ENCODE measurements at places on chromosomes 6 and 20.
A peak's percentile ranks its signal among the peaks of the same experiment; 100 is the strongest.

GRCh38 chr20:9617940-9618339 lies 103.5 kb downstream of the LAMP5 start:
- peak; percentile 30 for DNase-seq

DNA sequence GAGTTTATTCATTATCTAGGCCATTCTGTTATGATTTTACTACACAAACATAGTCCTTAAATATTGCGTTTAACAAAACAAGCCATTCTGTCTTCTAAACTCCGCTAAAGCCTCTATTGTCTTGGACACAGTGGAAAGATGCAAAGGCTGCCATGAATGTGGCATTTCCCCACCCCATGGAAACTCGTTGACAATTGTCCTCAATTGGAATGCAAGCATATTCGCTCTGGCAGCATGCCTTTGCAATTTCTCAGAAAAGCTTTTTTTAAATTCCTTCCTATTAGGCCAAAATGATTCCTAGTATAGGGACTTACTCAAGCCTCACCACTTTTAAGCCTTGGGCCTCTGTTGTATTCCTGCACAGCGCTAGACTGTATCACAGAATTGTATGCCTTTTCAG lies 22.8 kb downstream of the OR2A4 start:
- DNase-seq: no peak

DNA sequence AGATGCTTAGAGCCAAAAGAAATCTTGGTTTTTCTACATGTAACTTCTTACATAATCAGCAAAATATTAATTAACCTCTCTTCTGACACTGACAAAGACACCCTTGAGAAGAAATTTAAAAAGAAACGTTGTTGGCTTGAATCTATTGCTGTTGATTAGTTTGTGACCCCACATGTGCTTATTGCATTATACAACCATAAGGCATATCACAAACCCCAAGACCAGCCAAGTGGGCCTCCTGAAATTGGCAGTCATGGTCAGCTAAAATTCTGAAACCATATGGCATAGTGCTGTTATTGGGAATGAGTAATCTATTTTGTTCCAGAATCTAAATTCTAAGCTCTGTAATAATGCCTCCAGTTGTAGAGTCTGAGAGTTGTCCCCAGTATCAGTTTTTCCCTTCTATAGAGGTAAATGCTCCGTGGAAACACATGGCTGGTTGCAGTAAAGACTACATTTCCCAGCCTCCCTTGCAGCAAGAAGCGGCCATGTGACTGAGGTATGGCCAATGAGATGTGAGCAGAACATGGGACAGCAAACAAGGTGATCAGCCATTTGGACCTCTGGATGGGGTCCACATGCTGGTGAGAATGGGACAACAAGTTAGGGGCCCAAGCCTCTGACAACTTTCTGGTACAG lies 42.3 kb upstream of the PTPN1 start:
- DNase-seq: no peak

DNA sequence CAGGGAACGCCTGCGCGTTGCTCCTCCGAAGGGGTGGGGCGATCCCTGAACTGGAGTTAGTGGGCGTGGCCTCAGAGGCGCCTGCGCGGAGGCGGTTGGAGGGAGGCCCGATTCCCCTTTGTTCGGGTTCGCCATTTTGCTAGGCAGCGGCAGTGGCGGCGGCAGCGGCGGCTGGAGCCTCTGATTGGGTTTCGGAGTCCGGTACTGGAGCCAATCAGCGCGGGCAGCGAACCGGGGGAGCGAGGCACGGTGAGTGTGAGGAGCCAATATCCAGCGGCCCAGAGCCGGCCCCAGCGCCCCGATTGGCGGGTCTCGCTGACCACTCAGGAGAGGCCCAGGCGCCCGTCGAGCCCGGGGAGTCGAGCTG lies at the start of gene NFYA:
TSS of gene NFYA (plus strand) at position 139 of the 367 bp plus-strand sequence. CDS start 6,116 bp downstream, outside the sequence.
- no peak for DNase-seq

- no peak for DNase-seq
These were observed 41.4 kb downstream of the MDFI start for GRCh38 chr6:41679696-41680095.

GRCh38 chr20:50302341-50303057 lies 111.9 kb downstream of the CEBPB start:
- no peak for DNase-seq

DNA sequence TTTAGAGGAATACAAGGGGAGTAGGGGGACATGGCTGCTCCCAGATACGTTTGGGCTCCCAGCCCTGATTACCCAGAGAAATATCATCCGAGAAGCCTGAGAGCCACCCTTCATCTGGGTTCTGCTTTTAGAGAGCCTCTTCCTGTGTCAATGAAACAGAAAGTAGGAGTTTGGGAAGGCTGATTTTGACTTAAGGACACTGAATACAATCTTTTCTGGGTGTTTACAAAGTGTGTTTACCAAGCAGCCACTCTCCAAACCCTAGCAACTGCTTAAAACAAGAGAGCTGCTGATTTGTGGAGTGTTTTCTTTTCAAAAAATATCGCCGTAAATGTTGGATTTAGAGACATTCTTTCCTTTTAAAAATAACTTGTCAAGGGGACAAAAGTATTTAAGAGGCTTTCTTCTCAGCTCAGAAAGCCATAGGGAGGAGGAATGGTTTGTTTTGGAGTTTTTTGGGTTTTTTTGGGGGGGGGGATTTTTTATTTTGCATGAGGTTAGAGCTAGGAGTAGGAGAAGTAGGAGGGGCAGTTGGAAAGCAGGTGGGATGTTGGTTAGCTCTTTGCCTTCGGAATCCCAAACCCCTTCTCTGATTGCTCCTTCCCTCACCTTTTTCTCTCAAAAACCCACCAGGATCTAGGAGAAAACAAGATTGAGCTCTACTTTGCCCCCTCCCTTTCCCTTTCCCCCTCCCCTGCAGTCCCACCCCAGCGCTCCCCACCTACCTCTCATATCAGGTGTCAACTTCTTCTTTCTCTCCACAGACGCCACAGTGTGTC lies 12.4 kb downstream of the MAFB start:
- DNase-seq: no peak

GRCh38 chr20:24633026-24633425 lies 163.6 kb downstream of the SYNDIG1 start:
- no peak for DNase-seq

GRCh38 chr6:56940463-56940862 lies 14.4 kb upstream of the BEND6 start:
- no peak for DNase-seq

GRCh38 chr20:56631318-56631989 lies 2.3 kb downstream of the TFAP2C start:
- no peak for DNase-seq

GRCh38 chr6:119891644-119892043 lies 542.1 kb upstream of the MAN1A1 start:
- no peak for DNase-seq

DNA sequence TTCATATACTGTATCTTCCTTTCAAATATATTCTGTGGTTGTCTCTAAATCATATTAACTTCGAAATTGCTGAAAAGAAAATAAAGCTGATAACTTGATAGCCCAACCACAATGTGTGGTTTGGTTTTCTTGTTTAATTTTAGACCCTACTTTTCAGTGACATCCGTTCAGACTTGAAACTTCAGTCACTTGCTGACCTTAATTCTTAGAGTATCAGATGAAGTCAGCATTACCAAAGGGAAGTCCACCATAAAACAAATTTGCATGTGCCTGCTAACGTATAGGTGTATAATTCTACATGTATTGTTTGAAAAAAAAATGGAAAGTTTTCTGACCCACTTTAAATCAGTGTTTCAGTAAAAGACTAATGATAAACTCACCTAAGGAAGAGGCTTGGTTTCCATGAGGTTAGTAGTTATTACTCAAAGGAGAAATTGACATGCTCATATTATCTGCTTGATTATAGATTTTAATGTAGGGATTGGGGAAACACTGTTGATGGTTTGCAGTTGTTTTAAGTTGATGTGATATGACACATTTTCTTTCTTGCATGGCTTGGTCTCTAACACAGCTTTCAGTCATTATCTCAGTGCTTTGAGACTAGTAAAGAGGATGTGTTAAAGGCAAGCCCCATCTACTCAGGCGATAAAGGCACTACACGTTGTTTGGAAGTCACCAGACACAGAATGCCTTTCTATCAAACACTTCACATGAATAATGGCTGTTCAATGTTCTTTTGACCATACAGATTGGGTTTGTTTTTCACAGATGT lies 5.2 kb upstream of the IL17A start:
- DNase-seq: no peak

DNA sequence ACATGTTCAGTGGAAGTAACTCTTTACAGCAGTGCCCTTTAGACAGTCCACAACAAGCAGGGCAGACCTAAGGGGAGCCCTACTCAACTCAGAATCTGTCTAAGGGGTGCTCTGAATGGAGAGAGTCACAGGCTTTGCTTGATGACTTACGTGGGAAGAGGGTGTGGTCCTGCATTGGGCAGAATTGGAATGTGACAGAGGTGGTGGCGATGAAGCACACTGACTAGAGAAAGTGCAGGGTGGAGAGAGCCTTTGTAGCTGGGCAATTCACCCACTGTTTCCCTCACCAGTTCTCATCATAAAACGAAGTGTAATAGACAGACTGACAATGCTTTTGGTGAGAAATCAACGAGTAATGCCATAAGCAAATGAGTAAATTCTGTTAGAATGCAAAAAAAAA lies 11.2 kb downstream of the TP53INP2 start:
- DNase-seq: no peak

GRCh38 chr20:43271980-43272379 lies 82.3 kb upstream of the PTPRT start:
- DNase-seq: no peak

- DNase-seq: no peak
These were observed 8.5 kb downstream of the TP53INP2 start for GRCh38 chr20:34712525-34713192.

GRCh38 chr6:25017932-25018567 lies 82.3 kb upstream of the RIPOR2 start:
- no peak for DNase-seq

DNA sequence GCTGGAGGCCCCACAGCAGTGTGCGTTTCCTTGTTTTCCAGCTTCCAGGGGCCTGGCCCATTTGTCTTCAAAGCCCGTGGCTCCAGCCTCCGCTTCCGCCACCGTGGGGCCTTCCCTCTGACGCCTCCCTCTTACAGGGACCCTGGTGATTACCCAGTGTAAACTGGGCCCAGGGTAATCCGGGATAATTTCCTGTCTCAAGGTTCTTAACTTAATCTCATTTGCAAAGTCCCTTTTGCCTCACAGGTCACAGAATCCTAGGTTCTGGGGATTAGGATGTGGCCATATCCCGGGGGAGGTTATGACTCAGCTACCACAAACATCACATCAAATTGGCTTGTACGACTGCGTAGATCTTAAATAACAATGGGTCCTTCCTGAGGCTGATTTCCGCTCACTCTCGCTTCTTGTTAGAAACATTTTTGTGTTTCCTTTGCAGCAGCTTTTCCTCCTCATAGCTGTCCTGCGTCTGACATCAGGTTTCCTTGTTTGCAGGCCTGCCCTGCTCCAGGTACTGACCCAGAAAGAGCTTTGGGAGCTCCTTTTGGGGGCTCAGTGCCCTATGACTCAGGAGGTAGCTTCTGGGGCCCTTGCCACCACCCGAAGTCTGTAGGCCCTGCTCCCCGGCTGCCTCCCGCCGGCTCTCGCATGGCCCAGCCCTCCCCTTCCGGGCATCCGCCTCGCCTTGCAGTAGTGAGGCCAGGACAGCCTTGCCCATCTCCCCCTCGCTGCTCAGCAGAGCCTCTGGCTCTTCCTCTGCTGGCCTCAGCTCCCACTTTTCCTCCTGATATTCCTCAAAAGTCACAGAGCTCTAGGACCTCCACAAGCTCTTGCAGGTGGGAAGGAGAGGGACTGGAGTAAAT lies 100.5 kb downstream of the ERMARD start:
- no peak for DNase-seq

- no peak for DNase-seq
These were observed 47.4 kb downstream of the SLC17A5 start for GRCh38 chr6:73606428-73606827.

- no peak for DNase-seq
These were observed 18.6 kb downstream of the ADGRB3 start for GRCh38 chr6:68653706-68654089.

GRCh38 chr6:132788658-132789395 lies 9.6 kb downstream of the SLC18B1 start:
- no peak for DNase-seq

- DNase-seq: no peak
These were observed 363.0 kb downstream of the UTRN start for GRCh38 chr6:144647971-144648651.

DNA sequence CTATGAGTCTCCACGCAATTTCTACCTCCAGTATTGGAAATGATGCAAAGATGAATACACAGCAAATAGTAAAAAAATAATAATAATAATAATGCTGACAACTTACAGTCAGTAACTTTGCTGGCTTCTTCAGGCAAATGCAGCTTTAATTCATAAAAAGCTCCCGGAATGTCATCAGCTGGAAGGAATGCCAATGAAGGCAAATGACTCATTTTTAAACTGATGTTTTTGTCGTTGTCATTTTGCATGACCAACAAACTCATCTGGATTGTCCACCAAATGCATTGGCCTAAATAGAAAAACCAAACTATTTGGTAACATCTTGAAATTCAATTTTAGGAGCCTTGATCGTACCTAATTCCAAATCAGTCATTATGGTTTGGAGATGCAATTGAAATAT lies 217.1 kb downstream of the ALDH8A1 start:
- DNase-seq: no peak

- no peak for DNase-seq
These were observed 2.2 kb upstream of the TFAP2A start for GRCh38 chr6:10416863-10417641.

- DNase-seq: no peak
These were observed 163.3 kb downstream of the CD83 start for GRCh38 chr6:14280766-14281293.

DNA sequence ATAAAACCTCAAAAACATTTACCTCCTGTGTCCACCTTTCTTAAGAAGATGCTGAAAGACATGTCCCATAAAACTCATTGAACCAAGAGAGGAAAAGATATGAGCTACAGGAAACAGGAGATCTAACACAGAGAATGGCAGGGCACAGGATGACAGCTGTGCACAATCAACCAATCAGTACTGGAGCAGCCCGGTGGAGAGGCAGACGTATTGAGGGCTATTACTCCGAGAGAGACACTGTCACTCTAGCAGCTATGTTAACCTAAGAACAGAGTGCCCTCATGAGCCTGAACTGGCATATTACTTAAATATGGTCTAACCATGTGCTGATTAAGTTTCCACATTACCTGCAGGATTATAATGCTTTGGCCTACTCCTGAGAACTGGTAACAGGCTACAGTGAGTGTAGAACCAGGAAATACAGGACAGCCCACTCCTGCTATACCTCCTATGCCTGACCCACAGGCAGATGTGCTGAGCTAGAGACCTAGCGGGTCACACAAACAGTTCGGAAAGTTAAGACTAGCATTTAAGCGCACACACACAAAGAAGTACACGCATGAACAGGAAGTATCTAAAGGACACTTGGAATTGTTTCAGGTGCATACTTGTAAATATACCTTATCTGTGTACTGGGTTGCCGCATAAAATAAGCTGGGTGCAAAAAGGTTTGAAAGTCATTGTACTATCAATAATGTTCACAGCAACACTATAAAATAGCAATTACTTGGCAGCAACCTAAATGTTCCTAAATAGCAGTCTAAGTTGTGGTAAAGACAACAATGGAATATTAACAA lies 199.3 kb upstream of the SHLD1 start:
- no peak for DNase-seq

GRCh38 chr20:53970232-53970631 lies 100.2 kb downstream of the BCAS1 start:
- DNase-seq: no peak

- no peak for DNase-seq
These were observed 1.3 kb upstream of the FNDC11 start for GRCh38 chr20:63552481-63553249.

Measured in NCI-H2107 (cell line).